ENCODE measurements at places on chromosomes 7 and 10. TPM values are rescaled to one million over a fixed set of nuclear protein-coding genes. Genes with fewer than 3 reads are reported as not detected.
A peak's percentile ranks its signal among the peaks of the same experiment; 100 is the strongest.

AOAH gene
- total RNA-seq, result 4.8 TPM

GRCh38 chr7:47470567-47471357, 111.1 kb downstream of the TNS3 start:
- no peak for DNase-seq

LRRC17 gene
- 2.5 TPM for total RNA-seq

GRCh38 chr7:47574482-47575329, 7.2 kb downstream of the TNS3 start:
- no peak for DNase-seq

DNA sequence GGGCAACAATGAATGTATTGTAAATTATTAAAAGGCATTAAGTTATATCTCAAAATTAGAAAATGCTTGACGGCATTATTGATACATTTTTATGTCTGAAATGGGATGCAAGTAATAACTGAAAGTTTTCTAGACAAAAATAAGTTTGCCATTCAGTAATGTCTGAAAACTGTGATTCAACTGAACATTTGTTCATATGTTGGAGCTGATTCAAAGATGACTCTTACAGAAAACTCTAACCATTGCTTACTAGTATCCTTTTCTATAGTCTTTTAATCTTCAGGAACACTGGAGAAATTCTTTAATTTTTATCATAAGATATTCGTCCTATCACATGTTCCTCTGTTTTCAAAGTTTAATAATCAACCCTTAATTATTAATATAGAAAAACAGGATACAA, 71.1 kb upstream of the TFEC start:
- DNase-seq, result no peak

- no peak for DNase-seq
Measured at GRCh38 chr10:105113666-105114065, 472.6 kb downstream of the SORCS3 start.

- DNase-seq, result peak; percentile 88
Measured at GRCh38 chr7:101112233-101112632, 14.7 kb upstream of the SERPINE1 start.

DNA sequence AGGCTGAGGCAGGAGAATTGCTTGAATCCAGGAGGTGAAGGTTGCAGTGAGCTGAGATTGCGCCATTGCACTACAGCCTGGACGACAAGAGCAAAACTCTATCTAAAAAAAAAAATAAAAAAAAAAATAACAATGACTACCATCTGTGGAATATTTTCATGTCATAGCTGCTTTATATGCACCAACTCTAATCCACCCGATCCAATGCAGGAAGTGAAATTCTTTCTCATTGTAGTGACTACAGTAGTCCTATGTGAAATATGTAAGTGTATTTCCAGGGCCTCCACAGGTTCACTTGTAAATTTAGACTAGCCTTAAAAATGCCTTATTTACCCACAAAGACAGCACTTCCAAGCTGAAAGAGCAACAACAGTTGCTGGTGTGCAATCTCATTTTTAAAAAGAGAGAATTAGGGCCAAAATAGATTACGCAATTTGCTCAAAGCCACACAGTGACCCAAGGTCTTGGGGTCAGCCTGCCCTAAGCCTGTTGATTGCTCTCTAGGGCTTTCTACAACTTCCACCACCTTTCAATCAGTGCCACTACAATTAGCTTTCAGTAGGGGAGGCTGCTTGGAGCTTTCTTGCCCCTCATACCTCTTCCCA, 25.8 kb upstream of the EGFR start:
- DNase-seq, result no peak

AMZ1 gene
- total RNA-seq, result 0.34 TPM

DNA sequence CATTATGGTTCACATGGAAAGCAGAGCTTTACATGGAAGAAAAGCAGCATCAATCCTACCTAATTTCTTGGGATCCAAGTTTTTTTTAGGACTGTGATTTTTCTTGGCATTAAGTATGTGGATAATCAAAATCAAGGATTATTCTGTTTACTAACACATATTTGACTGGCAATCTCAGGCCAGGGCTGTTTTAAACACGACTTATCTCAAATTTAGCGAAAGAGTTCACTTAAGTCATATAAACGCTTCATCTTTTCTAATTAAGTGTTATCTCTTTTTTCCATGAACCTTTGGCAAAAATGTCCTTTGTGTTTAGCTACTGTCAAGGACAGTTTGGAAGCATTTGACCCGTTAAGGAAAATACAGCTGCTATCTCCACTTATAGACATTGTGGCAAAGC, 92.0 kb downstream of the GNAI1 start:
- DNase-seq, result no peak

SUMF2 gene
- 52.5 TPM for total RNA-seq

GRCh38 chr7:5431560-5432015, 8.0 kb upstream of the TNRC18 start:
- no peak for DNase-seq

TMEM229A gene
- not detected for total RNA-seq

GRCh38 chr7:131487217-131487616, 69.2 kb downstream of the PODXL start:
- DNase-seq, result no peak

- no peak for DNase-seq
Measured at GRCh38 chr7:7421826-7422225, 113.8 kb downstream of the COL28A1 start.

DUSP5 gene
- total RNA-seq, result 8.9 TPM

DNA sequence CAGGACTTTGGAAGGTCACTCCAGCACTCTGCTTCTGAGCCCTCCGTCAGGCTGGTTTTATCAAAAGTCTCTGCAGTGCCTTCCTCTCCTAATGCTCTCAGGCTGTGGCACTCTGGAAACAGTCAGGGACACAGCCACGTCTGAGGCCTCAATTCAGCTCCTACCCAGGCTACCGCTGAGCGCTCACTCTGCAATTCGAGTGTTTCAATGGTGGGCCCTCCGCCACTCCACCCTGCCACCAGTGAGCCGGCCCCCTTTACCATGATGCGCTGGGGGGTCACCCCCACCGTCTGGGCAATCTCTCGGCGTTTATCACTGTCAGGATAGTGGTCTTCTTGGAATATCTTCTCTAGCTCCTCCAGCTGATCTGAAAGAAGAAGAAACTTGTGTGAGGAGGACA, 3.5 kb downstream of the NOBOX start:
- no peak for DNase-seq

GRCh38 chr10:74078037-74078436, 72.6 kb downstream of the AP3M1 start:
- DNase-seq, result no peak

DNA sequence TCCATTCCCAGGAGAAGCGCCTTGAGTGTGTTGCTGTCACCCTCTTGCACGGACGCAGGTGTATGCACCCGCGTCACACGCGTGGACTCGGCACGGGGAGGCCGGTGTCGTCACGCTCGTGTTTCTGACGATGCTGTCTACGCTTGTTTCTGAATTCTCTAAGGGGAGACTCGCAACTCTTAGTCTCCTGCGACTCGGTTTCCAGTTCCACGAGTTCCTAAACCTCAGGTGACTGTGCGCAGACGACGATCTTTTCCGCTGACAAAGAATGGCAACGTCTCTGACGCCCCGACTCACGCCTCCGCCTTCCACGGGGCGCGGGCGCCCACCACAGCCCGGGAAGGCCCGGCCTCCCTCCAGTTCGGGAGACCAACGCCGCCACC, 579 bp downstream of the IDI1 start:
- DNase-seq, result peak; percentile 53

DNA sequence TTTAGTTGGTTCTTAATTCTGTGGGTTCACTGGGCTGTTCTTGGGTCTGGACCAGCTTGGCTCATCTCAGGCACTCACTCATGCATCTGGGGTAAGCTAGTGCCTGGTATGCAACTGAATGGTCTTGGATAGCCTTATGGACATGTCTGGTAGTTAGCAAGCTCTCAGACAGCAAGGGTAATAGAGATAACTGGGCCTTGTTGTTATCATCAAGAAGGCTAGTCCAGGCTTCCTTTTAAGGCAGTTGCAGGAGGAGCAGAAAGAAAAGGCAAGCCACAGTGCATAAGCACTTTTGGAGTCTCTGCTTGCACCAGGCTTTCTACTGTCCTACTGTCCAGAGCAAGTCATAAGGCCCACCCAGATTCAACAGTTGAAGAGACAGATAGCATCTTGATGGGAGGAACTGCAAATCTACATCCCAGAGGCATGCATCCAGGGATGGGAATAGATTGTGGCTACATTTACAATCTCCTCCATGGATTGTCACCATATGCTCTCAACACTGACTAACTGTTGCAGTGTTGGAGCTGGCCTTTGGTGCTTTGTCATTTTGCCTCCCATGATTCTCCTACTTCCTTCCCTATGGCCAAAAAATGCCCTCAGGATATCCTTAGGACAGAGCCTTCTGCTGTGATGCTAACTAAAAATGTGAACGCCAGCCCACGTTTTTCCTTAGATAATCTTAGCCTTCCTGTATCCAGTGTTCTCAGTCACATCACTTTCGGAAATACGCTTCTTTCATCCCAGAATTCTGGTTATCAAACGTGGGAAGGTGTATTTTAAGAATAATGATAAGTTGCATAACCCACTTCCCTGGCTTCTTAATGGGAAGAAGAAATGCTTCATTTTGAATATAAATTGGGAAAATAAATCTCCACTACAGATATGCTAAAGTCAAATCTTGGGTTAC, 3.6 kb downstream of the GIMAP4 start:
- no peak for DNase-seq

STOX1 gene
- 1.9 TPM for total RNA-seq

DNA sequence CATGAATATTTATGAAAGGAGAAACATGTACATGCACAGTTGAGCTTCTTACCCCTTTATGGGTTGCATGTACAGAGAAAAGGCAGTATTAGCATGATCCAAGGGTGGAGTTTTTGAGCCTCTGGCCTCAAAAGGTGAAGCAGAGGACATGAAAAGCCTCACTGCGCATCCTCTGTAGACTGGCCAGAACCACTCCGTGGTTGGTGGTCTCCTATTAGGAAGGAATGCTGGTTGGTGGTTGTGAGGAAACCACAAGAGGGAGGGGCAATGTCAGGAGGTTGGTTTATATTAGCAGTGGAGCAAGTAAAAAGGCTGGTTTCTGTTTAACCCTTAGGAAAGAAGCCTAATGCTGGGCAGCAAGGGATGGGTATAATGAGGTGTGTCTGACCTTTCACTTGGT, 37.5 kb downstream of the AHCYL2 start:
- DNase-seq, result no peak

- DNase-seq, result no peak
Measured at GRCh38 chr7:152076940-152077933, 51.8 kb downstream of the GALNT11 start.

GRCh38 chr7:66913118-66914037, 7.6 kb upstream of the TMEM248 start:
- DNase-seq, result no peak
